ENCODE measurements at places on chromosomes 6 and 20.

DNA sequence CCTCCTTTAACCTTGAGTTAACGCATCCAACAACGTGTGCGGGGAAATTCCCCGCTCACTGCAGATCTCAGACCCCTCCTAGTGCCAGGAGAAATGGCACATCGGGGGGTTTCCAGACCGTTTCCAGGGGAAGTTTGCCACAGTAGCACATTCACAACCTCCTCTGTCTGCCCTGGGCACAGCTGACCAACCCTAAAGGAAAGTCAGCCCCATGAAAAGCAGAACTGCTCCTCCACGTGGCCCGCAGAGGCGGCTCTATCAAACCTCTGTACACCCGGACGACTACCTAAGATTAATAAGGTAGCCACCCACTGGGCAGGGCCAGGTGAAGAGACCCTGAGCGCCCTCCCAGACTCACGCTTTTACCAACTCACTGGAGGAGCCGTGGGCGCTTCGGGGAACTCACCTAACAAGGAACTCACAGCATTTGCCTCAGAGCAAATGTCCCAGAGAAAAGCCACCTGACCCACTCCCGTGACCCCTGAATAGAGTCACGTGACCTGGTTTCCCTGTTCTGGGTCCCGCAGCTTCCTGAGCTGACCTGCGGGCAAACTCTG, 93.1 kb downstream of the PRND start:
- DNase-seq, result peak; percentile 81

DNA sequence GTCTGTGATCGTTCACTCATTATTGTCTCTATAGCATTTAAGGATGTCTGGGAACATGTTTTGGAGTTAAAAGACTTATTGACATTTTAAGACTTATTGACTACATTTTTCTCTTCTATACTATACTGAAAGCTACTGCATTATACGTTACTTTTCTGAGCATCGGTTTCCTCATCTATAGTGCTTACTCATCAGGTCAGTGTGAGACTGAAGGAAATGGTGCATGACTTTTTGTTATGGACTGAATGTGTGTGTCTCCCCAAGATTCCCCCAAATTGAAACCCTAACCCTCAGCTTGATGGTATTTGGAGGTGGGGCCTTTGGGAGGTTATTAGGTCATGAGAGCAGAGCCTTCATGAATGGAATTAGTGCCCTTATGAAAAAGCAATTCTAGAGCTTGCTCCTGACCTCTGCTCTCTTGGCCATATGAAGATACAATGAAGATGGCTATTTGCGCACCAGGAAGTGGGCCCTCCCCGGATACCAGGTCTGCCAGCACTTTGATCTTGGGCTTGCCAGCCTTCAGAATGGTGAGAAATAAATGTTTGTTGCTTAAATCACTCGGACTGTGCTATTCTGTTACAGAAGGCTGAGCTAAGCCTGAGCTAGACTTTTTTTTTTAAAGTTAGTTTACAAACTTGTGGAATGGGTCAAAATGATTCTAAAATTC, 243.7 kb upstream of the RREB1 start:
- DNase-seq, result no peak

- DNase-seq, result no peak
Measured at GRCh38 chr6:84671183-84671582, 93.2 kb downstream of the TBX18 start.

DNA sequence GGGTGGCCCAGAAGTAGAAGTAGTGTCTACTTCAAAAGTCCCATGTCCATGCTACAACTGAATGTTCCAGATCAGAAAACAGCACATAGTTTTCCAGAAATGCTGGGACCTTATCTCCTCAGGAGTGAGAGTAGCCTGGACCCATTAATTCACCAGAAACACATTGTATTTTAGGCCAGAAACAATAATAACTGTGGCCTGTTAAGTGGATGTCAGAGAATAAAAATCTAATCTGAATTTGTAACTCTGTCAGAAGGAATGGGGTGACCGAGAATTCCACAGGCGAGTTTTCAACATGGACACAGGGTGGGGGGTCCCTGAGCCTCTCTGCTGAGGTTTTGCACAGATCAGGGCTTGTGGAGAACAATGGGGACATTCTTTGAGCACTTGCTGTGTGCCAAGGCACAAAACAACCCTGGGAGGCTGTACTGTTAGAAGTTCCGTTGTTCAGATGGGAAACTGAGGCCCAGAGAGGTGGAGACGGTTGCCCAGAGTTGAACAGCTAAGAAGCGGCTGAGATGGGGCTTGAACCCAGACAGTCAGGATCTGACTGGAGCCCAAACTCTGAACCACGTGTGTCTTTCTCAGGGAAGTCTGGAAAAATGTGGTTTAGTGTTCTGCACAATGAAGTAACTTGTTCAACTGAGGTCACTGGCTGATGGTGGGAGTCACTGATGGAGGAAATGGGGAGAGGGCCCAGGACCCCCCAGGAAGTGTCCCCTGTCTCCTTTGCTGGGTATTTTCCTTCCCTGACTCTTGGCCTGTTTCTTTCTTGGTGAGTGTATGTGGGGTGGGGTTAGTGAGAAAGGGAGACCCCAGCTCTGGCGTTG, 44.2 kb downstream of the SNAI1 start:
- DNase-seq, result no peak

- peak; percentile 25 for DNase-seq
Measured at GRCh38 chr6:87702589-87702945, 534 bp upstream of the AKIRIN2 start.

GRCh38 chr6:3321042-3321441, 62.3 kb downstream of the PSMG4 start:
- no peak for DNase-seq

GRCh38 chr6:163405412-163406309, 8.9 kb upstream of the QKI start:
- DNase-seq, result no peak

DNA sequence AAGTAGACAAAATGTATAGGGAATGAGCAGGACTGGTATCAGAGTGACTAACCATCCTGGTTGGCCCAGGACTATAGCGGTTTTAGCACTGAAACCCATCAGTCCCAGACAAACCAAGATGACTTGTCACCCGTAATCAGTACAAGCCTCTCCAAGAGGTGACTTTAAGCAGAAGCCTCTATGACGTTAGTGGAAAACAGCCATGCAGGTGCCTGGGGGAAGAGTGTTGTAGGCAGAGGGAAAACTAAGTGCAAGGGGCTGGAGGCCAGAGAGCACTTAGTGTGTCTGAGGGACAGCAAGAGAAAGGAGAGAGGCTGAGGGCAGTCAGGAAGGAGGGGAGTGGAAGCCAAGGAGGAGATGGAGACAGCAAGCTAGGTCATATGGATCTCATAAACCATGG, 2.1 kb downstream of the SGK2 start:
- DNase-seq, result no peak

GRCh38 chr20:38864662-38865061, 59.2 kb downstream of the PPP1R16B start:
- DNase-seq, result no peak

DNA sequence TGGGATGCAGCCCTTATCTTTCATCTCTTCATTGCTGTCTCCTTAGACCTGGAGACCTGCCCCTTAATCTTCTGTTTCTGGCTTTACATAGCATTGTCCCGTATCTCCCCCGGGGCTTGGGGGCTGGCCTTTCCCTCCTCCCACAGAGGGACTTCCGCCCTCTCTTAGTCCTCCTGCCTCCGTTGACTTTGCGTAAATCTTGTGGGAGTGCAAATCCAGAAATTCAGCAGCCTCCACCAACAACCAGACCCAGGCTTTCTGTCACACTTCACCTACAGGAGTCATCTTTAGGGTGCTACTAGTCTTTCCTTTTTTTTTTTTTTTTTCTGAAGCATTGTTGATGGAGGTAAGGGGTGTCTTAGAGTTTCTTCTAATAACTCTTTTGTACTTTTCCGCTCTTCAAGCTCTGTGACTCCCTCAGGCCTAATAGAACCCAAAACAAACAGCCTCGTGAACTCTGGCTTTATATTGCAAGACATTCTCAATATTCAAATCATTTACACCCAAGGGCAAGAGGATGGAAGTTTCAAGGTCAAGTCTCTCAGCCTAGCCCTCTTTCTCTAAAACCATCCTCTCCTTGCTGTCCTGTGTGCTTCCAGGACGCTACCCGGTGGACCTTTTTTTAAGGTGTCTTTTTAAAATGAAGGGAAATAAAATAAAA, 66.2 kb downstream of the RREB1 start:
- no peak for DNase-seq

GRCh38 chr20:24095756-24096155, 107.2 kb upstream of the GGTLC1 start:
- DNase-seq, result no peak

- no peak for DNase-seq
Measured at GRCh38 chr6:50600280-50600679, 113.0 kb upstream of the TFAP2D start.

- no peak for DNase-seq
Measured at GRCh38 chr6:27834384-27834783, 77.8 kb downstream of the OR2B2 start.

- no peak for DNase-seq
Measured at GRCh38 chr20:54015496-54015895, 54.9 kb downstream of the BCAS1 start.

DNA sequence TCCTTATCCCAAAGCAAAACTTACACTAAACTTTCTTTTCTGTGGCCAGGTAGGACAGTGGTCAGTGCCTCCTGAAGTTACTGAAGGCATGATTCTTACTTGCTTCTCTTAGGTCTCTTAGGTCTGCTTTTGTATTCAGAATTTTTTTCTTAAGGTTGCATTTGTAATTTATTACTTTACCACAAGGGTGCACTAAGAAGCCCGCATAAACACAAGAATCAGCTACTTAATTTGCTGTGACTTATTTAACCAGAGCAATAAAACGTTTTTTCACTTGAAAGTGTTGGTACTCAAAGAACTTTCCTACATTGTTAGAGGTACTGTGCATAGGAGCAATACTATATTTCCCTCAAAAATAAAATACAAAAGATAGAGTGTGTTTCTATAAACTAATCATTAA, 75.4 kb upstream of the LAMA2 start:
- no peak for DNase-seq

GRCh38 chr20:10556519-10557083, 117.2 kb downstream of the JAG1 start:
- no peak for DNase-seq

DNA sequence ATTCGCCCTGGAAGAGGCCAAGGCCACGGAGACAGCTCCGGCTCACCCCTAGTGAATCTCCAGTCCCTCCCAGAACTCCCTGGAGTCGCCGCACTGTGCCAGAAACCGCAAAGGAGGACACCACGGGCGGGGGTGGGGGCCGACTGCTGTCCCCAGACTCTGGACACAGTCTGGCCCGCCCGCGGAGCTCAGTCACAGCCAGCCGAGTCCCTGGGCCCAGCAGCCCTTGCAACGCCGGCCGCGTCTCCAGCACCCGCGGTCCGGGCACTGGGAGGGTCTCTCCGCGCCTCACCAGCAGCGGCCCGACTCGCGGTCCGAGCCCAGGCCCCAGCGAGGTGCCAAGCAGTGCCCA, 518 bp downstream of the PEX6 start:
- DNase-seq, result peak; percentile 22
